ENCODE measurements at places on chromosomes 12 and 14.

DNA sequence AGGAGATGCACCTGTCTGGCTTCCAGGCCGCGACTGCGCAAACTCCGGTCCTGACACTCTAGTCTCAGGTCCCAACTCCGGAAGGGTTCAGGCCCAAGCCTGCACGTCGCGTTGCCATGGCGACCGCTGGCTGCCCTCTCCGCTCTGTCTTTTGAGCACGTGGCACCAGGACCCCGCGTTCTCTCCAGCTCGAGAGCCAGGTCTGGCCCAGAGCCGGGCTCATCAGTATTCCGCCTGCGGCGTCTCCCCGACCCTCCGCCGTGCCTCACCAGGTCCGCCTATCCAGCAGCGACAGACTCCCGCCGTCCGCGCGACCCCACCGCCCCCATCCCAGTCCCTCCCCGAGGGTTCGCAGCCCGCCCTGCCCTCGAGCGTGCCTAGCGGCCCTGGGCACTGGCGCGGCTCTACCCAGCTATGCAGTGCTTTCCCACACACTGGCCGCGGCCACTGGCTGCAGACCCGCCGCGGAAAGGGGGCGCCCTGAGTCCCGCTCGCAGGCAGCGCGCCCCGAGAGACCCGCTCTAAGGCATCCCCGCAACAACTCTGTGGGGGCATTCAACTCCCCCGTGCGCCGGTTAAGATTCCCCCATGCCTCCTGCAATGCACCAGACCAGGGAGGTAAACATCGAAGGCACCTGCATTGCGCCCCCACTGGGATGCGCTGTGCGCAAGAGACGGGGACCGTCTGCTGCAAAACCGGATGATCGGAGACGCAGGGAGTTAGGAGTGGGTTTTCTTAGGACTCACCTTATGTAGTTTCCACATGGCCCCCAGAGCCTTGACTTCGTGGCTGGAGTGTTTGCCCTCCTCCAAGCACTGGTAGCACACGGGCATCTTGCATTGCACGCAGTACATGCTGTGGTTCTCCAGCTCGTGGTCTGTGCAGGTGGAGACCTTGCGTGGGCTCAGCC is 1.3 kb downstream of the TRIM9 start:
- no peak overlapping the region for H3K27ac ChIP-seq
- H3K4me1 ChIP-seq = no peaks in the 10 kb centered on the region
- H3K27me3 ChIP-seq = peaks cover 3% of the 10 kb centered on the region
- no peaks in the 10 kb centered on the region for H3K36me3 ChIP-seq
- DNase-seq = no peak

DNA sequence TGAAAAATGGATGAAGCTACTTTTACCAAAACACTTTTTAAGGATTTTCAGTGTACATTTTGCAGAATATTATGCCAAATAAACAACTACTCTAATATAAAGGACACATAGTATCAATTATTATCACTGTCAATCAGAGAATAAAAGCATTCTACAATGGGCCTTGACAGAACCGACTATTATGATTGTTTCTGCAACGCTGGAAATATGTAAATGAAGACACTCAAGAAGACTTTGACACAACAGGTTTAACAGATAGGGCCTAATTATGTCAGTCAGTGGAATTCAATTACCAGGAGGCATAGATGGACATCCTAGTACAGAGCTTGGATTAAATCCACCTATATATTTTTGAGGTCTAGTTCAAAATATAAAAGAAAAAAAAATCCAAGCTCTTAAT is 58.7 kb upstream of the SOX5 start:
- H3K4me1 ChIP-seq = no peaks in the 10 kb centered on the region
- H3K36me3 ChIP-seq = no peaks in the 10 kb centered on the region
- H3K27ac ChIP-seq = no peak overlapping the region
- H3K4me3 ChIP-seq = no peak overlapping the region
- no peaks in the 10 kb centered on the region for H3K27me3 ChIP-seq
- no peak for DNase-seq

DNA sequence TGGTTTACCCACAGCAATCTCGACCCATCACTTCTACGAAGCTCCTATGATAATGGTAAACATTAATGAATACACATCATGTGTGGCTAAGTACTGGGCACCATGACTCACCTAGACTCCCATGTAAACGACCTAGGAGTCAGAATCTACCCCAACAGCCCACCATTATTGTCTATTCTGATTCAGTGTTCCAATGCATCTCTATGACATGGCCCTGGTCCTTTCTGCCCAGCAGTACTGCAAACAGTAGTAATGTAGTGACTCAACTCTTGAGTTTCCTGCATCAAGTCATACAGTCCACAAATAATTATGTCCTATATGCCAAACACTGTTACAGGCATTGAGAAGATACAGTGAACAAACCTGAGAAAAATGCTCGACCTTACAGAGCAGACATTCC is 14.6 kb downstream of the GTF2A1 start:
- no peaks in the 10 kb centered on the region for H3K4me1 ChIP-seq
- H3K27me3 ChIP-seq = no peaks in the 10 kb centered on the region
- DNase-seq = peak; percentile 15
- H3K4me3 ChIP-seq = no peak overlapping the region

- no peak overlapping the region for H3K27ac ChIP-seq
- no peak for DNase-seq
- H3K36me3 ChIP-seq = no peaks in the 10 kb centered on the region
- no peaks in the 10 kb centered on the region for H3K4me1 ChIP-seq
These were observed 28.0 kb downstream of the NELL2 start for GRCh38 chr12:44847888-44848702.
